ENCODE measurements at places on chromosomes 5 and 9. TPM values are rescaled to one million over a fixed set of nuclear protein-coding genes. Genes with fewer than 3 reads are reported as not detected.

The ACTBL2 gene
- 0.03 TPM for total RNA-seq

The C9orf153 gene
- 0.98 TPM for total RNA-seq

The SVEP1 gene
- 71.7 TPM for total RNA-seq

The N4BP3 gene
- 0.13 TPM for total RNA-seq

The SLC36A3 gene
- not detected for total RNA-seq

The SLC34A3 gene
- total RNA-seq, result not detected

The CKMT2 gene
- total RNA-seq, result 15.1 TPM

The SERINC5 gene
- 41.4 TPM for total RNA-seq

The PCSK1 gene
- total RNA-seq, result 0.30 TPM

The GTF2H2 gene
- total RNA-seq, result 11.4 TPM

The FRMPD1 gene
- total RNA-seq, result not detected

The PCDHB13 gene
- 0.59 TPM for total RNA-seq

The ERAP2 gene
- 102 TPM for total RNA-seq

The RBM27 gene
- total RNA-seq, result 26.1 TPM

The EQTN gene
- not detected for total RNA-seq

The NIM1K gene
- 3.2 TPM for total RNA-seq

The MTX3 gene
- 17.5 TPM for total RNA-seq

The GCNT1 gene
- total RNA-seq, result 73.3 TPM

The PFN3 gene
- not detected for total RNA-seq

The FGD3 gene
- not detected for total RNA-seq

The SLIT3 gene
- 69.2 TPM for total RNA-seq

The GPR21 gene
- total RNA-seq, result 3.1 TPM

The C5orf24 gene
- 49.2 TPM for total RNA-seq

The LMX1B gene
- under 0.01 TPM for total RNA-seq

The DOLK gene
- total RNA-seq, result 30.9 TPM
